ENCODE measurements at places on chromosomes 11 and 22.

DNA sequence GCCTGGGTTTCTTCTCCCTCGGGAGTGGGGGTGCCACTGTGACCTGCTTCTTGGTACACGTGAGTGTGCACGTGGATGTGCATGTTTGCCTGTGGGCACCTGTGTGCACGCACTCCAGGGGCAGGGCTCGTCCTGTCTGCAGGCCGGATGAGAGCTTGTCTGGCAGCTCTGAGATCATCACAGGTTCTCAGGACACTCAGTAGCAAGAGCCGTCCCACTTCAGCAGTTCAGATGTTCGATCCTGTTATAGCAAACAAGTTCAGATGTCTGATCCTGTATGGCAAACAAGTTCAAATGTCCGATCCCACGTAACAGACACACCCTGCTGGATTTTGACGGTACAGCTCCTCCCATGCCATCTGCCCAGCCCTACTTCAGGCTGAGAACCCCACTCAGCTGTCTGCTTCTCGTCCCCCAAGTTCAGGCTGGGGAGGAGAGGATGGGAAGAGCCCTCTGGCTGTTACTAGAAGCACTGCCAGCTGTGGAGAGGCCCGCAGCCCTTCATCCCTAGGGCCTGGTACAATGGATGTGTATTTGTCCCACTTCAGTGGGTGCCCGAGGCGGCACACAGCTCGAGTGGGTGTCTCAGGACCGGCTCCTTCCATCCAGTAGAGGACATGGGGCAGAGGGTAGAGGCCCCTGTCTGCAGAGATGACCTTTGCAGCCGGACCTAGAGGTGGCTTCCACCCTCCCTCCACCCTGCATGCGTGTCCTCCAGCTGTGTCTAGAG, 1126.9 kb downstream of the BRD1 start:
- DNase-seq: no peak

DNA sequence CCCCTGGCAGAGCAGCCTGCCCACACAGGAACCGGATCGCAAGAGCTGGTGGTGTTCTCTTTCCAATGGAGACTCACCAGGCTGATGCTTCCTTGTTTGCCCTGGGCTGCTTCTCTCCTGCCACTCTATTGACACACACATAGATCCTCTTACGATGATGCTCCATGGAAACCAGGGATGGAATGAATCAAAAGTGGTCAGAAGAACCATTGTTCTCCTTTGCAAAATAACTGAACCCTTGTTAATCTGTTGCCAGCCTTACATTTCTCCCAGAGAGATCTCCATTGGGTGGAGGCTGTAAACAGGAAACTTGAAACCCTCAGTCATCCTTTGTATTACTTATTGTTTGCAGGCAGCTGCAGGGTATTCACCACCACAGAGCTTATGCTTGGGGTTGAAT, 24.6 kb upstream of the LDLRAD3 start:
- DNase-seq: no peak

GRCh38 chr11:78606667-78607066, 32.0 kb upstream of the NARS2 start:
- DNase-seq: no peak

- no peak for DNase-seq
Measured at GRCh38 chr11:92703449-92703830, 266.0 kb upstream of the MTNR1B start.

- DNase-seq: no peak
Measured at GRCh38 chr11:14544611-14545010, 24.4 kb upstream of the PSMA1 start.

GRCh38 chr11:72217841-72218240, 1.2 kb downstream of the FOLR2 start:
- DNase-seq: no peak

DNA sequence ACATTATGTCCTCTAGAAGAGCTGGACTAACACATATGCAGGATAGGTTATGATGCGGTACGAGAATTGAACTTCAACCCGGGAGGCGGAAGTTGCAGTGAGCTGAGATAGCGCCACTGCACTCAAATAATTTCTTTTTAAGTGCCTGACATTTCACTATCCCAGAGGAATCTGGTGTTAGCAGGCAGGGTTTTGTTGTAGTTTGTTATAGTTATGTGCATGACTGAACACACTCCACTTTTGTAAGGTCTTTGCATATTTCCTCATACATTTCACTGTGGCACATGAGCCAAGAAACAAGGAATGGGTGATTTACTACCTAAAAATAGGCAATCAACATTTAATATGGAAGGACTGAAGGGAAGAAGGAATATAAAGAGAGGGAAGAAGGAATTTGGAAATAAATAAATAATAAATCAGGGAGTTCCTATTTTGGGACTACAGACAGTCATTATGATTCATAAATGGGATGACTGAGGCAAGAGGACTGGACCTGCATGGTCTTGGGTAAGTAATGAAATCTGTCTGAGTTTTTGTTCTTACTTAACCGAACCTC, 8.7 kb upstream of the HIPK3 start:
- DNase-seq: no peak

DNA sequence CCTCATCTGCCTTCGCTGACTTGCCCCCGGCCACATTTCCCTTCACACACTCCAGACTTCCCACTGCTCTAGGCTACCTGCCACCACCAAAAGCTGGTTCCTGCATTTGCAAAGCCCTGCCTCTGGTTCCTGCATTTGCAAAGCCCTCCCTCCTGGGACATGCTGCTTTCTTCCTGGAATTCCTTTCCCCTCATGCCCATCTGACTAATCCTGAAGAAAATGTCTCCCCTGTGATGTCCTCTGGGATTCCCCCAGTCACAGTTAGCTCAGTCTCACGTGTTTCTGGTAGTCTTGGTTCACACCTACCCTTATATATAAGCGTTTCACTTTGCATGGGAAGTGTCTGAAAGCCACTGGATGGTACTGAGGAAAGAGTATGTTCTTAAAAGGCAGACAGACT, 206.9 kb downstream of the DBX1 start:
- DNase-seq: no peak

- DNase-seq: no peak
Measured at GRCh38 chr11:79942646-79943045, 501.8 kb upstream of the TENM4 start.

GRCh38 chr11:3202305-3202704, 16.3 kb downstream of the MRGPRG start:
- DNase-seq: no peak

DNA sequence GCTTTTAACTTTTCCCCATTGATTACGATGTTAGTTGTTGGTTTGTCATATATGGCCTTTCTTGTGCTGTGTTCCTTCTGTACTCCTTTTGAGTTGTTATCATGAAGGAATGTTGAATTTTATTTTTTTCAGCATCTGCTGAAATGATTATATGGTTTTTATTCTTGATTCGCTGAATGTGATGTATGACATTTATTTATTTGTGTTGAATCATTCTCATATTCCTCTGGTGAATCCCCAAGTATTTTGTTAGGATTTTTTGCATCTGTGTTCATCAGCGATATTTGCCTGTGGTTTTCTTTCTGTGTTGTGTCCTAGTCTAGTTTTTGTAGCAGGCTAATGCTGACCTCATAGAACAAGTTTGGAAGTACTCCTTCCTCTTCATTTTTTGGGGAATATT, 78.2 kb downstream of the GGT1 start:
- no peak for DNase-seq

- DNase-seq: no peak
Measured at GRCh38 chr11:125346179-125346530, 149.9 kb downstream of the FEZ1 start.

DNA sequence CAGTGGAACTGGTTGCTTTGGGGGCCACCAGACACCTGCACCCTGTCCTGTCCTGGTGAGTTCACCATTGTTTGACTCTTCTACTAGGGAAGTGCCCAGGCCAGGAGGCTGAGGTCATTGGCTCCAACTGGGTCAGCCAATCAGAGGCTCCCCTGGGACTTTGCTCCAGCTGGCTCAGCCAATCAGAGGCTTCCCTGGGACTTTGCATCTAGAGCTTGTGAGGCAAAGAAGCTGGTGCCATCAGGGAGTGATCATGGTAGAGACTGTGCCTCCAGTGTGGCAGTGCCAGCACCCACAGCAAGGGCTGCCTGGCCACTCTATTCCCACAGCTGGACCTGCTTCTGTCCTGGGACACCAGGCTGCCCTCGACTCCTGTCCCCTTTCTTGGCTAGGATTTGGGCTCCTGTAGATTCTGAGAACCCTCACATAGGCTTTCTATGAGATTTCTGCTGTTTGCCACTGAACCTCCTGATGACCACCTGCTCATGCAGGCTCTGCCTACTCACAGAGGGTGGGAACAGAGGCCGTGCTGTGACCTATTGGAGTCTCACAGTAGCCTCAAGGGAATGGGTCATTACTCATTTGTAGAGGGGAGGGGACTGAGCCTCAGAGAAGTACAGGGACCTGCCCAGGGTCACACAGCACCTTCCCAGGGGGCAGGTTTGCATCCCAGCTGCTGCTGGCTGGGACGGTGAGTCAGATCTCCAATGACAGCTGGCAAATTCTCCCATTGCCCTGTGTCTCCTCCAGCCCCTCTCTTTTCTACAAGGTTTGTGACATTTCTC, 59.2 kb upstream of the SHISAL1 start:
- DNase-seq: no peak

GRCh38 chr11:114162719-114163123, 103.2 kb downstream of the ZBTB16 start:
- DNase-seq: no peak

DNA sequence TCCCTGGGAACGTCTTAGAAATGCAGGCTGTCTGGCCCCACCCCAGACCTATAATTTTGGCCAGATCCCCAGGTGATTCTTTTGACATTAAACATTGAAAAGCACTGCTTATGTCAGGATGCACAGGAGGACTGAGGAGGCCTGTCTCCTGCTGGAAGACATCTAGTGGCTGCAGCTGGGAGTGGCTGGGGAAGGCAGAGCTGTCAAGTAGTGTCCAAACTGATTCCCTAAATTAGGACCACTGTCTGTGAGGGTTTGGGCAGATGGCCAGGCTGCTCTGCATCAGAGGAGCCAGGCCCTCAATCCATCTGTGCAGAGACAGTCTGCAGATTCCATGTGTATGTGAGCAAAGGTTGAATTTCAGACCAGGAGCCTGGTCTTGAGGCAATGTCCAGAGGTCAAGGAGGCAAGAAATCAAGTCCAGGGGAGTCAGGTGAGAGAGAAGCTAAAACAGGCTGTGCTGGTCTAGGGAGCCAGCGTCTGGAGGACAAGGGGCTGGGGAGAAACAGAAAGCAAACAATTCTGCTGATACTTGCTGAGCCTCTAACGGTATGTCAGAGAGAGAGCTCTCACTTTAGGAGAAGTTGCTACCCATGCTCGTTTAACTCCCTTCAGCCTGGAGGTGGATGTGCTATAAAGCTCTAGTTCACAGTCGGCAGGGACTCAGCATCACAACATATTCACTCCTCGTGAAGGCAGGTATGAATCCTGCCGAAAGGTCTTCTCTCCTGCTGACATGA, 15.3 kb upstream of the SYTL2 start:
- DNase-seq: no peak

DNA sequence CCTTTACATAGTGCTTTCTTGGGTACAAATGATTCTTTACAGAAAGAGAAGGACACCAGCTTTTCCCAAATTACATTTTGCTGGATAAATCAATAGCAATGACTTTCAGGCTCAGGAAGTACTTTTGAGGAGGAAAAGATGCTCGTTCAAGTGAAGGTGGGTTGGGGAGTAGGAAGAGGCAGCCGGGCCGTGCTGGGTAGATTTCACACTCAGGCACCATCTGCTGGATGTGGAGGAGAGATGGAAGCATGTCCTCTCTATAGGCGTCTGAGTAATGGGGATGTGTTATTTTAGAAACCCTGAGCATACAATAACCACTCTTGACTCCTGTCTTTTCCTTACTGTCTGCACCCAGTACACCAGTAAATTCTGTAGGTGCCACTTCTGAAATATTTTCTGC, 152.3 kb upstream of the LARGE1 start:
- no peak for DNase-seq

DNA sequence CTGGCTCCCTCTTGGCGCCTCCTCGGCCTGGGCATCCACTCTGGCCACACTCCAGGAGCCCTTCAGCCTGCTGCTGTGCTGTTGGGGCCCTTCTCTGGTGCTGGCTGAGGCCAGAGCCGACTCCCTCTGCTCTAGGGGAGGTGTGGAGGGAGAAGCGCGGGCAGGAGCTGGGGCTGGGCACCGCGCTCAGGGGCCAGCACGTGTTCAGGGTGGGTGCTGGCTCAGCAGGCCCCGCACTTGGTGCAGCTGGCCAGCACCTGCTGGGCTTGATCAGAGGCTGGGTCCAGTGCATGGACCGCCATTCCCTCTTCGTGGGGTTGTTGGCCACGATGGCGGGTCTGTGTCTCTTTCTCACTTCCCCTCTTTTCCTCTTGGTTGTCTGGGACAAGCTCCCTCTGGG, 2381.0 kb downstream of the LRRC4C start:
- DNase-seq: no peak

- no peak for DNase-seq
Measured at GRCh38 chr22:37701141-37701786, 4.4 kb downstream of the TRIOBP start.

GRCh38 chr11:92236856-92237255, 12.2 kb downstream of the FAT3 start:
- no peak for DNase-seq

DNA sequence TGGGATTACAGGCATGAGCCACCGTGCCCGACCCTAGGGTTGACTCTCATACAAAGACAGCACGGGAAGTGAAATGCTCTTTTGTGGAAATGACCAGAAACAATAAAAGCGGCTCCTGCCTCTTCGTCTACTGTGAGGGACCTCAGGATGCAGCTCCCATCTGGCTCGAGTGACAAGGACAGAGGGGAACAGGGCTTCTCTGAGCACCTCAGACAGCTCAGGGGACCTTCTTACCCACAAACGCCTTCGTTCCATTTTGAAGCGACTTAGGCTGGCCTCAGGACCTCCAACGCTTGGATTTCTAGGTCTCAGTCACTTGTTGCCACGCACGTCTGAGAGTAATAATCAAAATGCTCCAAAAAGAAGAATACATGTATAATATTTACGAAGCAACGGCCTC, 2.5 kb downstream of the PRAME start:
- no peak for DNase-seq

DNA sequence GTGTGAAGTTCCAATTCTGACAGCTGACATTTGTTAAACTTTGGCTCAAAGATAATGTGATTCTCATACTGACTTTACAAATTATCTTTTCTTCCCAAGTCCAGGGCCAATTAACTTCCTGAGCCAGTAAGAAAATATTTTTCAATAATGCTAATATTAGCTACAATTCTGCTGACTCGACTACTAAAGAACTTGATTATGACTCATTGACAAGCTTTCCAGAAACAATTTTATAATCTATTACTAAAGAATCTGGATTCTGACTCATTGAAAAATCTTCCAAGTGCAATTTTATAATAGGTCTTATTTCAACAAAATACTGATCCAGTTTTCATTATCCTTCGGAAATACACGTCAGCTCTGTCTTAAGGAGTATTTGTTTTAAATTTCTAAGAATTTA, 12.9 kb upstream of the XKR3 start:
- no peak for DNase-seq

- no peak for DNase-seq
Measured at GRCh38 chr22:32579529-32580220, 105.1 kb downstream of the FBXO7 start.

DNA sequence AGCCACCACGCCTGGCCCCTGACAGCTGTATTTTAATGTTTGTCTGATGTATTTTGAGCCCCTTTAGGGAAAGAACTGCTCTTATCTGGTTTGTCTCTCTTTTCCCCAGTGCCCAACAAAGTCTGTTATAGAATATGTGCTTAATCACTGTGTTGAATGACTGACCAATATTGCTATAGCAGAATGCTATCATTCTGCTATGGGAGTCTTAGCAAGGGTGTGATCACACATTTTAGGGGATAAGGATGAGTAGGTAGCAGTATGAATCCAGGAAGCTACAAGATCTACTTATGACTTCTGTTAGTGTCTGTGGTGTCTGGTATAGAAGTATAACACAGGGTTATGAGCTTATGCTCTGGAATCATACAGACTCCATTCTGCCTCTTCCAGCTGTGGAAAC, 117.5 kb upstream of the RRM1 start:
- no peak for DNase-seq

GRCh38 chr11:102620818-102621561, 4.1 kb downstream of the MMP20 start:
- no peak for DNase-seq

Measured in cortex of kidney (tissue), 1 donor.